Activated CD4-positive, alpha-beta T cell treated with anti-CD3 and anti-CD28 coated beads for 36 hours (primary cell): ENCODE measurements at places on chromosomes 5 and 9.

DNA sequence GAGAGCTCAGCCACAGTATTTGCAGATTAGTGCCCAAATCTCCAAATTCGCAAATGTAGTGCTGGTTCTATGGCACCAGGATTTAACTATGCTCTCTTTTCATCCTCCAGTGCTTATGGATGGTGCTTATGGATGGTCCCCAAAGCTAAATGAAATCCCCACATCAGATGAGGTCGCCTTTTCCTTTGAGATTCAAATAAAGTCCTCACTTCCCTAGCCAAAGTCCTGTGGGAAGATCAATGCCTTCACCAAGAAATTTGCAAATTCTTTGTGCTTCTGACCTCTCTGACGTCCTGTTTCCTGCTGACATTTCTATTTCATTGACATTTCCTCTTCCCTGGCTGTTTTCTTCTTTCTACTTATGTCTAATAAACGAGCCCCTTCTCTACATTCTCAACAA is 1077.0 kb upstream of the C9orf72 start:
- no peak for DNase-seq

GRCh38 chr5:170148430-170149205 is 42.9 kb downstream of the FOXI1 start:
- DNase-seq, result no peak

- DNase-seq, result no peak
These were observed 28.5 kb upstream of the RICTOR start for GRCh38 chr5:39102684-39103155.

- no peak for DNase-seq
These were observed 13.0 kb upstream of the C9orf72 start for GRCh38 chr9:27586304-27586703.

DNA sequence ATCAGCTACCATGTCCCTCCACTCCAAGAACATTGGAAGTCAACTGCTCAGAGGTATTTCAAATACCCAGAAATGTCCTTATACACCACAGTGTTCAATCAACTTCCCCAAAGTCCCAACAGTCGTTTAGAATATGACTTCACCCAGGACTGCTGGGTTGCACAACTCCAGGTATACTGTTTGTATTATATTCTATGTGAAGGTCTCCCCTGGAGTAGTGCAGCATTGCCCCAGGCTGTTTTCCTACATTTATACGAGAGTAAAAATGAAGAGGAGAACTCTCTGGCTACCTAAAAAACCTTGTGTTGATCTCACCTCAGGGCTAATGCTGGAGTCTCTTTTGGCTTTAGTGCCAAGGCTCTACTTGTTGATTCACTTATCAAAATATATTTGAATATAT is 183.6 kb upstream of the MAP3K1 start:
- DNase-seq, result no peak

- no peak for DNase-seq
These were observed 444.7 kb downstream of the PLK2 start for GRCh38 chr5:58015175-58015574.

- no peak for DNase-seq
These were observed 137.5 kb upstream of the TUT7 start for GRCh38 chr9:86491468-86492266.

GRCh38 chr5:154868702-154869101 is 10.3 kb downstream of the CNOT8 start:
- DNase-seq, result peak; percentile 13

DNA sequence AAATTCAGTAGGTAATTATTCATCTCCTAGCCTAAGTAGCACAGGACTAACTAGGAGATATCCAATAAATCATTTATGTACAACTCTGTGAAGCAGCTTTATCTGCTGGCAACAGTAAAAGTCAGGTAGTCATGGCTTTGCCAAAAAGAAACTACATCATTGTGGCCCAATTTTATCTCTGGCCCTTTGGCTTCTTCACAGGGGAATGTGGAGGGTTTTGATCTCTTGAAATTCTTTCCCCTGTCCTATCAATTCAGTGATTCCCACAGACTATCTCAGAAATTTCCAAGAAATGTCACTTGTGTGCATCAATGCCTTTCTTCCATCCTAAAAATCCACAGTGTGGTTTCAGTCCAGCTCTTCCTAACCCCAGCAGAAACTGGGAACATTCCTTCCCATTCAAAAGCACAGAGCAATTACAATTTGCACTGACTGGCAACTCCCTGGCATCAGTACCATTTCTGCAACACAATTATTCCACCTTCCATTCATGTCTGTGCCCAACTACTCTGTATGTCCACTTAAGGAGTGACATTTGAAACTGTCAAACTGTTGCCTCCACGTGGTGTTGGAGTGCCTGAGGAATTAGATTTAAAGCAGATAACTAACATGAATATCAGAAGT is 6.6 kb downstream of the CDC14B start:
- DNase-seq, result no peak

- no peak for DNase-seq
These were observed 708.0 kb upstream of the FAM174A start for GRCh38 chr5:99827136-99827535.

GRCh38 chr9:4935001-4935672 is 49.9 kb upstream of the JAK2 start:
- DNase-seq, result no peak

DNA sequence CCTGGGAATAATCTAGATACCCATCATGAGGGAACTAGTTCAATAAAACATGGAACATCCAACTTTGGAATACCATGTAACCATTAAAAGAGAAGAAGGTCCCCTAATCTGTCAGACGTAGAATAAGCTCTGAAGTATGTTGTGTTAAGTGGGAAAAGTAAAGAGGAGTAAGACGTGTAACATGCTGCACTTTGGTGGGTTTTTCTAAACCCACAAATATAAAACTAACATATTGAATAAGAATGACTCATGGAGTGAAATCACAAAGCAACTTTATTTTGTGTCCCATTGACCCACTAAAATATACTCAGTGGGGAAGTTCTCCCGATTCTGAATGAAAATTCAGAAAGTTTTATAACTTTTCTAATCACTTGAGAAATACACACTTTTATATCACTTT is 67.9 kb upstream of the PIK3R1 start:
- DNase-seq, result no peak

GRCh38 chr9:17609312-17610005 is 30.6 kb downstream of the SH3GL2 start:
- DNase-seq, result no peak

DNA sequence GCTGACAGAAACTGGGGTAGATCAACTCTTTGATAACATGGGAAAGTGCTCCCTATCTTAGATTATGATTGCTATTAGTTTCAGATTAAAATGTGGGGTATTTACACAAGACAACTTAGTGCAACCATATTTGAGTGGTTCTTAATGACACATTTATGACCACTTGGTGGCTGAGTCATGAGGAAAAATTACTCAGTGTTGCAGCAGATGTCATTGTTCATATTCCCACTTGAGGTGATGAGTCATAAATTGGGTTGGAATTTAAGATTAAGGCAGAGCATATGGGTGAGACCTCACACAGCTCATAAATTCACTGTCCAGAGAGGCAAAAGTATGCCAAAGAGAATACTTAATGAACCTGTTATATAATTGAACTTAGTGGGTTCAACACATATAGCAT is 408.3 kb downstream of the DMRT2 start:
- no peak for DNase-seq

DNA sequence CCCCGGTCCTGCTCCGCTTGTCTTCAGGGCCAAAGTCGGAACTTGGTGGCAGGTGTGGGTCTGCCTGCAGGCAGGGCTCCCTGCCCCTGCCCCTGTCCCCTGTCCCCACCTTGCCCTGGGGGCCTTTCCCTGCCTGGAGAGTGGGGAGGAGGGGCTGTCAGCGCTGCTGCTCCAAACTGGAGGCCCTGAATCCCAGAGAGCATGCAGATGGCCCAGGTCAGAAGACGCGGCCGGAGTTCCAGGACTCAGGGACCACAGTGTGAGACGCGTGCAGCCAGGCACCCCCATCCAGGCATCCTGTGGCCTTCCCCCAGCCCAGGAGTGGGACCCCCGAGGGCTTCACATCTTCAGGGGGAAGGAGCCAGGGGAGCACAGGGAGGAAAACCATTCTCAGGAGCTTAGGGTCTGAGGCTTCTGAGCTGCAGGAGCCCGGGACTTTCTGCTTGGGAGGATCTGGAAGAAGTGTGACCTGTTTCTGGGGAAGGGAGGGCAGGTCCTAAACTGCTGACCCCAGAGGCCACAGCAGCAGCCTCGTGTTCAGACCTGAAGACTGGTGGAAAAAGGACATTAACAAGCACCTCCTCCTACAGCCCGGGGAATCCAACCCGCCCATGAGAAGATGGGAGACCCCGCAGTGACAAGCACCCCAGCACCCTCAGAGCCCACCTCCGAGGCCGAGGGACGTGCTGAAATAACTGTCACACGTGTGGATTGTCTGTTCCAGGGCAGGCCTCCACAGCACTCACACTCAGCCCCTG is 38.0 kb downstream of the RASGEF1C start:
- DNase-seq, result no peak

DNA sequence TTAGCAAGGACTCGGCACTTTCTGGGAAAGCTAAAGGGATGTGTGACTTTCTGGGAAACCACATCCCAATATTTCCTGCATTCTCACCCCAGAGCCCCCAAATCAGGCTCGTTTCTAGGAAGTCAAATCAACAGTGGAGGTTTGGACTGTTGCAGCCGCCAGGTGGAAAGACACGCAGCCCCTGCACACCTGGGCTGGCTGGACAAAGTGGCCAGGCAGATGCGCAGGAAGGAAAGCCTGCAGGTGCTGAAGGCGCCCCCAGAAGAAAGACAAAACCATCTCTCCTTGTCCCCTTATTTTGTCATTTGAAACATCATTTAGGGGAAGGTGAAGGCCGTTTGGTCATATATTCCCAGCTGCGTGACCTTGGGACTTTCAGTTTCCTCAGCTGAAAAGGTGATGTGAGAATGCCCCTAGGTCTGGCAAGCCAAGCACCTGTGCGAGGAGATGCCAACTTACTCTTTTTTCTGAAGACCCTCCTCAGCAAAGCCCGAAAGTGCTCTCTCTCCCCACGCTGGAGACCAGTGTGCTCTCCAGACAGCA is 97.9 kb upstream of the CPEB4 start:
- no peak for DNase-seq

DNA sequence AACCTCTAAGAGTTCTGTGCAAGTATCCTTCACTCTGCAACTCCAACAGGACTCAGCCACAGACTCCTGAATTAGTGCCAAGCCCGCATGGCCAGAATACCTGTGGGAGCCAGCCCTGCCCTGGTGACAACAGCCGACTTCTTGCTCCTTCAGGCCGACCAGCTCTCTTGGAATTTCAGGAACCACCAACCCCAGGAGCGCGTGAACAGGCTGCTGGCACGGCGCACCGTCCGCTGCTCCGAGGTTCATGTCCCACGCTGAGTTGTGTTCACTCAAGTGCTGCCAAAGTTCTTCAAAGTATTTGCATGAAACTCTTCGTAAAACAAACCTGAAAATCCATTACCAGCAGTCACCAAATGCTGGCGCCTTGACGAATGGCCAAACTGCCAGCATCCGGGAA is 232.8 kb downstream of the NR2F1-AS1 start:
- no peak for DNase-seq

DNA sequence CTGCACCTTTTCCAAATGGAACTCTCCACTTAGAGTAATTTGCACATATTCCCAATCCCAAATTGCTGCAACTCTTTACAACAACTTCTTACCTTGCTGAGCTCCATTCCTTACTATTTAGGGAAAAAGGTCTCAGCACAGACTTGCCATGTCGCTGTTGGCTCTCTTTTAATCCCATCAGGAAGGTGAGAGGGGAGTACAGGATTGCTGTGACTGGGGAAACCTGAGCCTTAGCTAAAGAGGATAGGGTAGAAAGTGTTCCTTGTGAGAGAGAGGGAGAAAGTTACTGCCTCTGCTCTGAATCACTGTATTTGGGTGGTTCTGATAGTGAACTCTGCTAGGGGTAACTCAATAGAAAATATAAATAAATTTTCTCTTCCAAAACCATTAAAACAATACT is 43.7 kb upstream of the GABRA1 start:
- no peak for DNase-seq

DNA sequence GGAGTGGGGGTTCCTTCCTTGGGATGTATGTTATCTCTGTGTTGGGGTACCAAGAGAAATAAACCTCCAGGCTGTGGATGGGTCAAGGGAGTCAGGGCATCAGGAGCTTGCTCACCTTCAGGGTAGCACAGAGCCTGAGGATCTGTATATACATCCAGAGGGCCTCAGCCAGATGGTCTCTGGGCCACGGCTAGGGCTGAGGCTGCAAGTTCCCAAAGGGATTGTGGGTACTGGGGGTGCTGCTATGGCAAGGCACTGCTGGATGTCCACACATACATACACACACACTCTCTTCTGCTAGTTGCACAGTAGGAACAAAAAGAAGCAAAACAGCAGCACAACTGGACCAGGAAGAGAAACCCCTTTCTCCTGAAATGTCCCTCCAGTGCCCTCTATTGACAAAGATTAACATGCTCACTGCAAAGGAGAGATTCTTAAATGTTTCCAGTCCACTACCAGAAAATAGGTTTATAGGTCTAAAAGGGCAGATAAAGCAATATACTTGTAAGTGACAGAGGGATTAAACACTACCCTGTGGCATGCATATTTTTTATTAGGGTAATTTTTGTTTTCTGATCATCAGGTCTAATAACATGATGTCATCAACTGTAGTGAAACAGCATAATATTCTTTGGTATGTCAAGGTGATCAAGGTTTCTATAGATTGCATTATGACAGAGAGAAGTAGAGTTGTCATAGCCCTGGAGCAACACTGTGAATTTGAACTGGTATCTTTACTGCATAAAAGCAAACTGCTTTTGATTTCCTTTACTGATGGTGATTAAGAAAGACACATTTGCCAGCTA is 56.3 kb upstream of the KCNN2 start:
- DNase-seq, result no peak
